ENCODE measurements at places on chromosomes 11 and 22.

GRCh38 chr11:48032721-48033120, 52.4 kb downstream of the PTPRJ start:
- DNase-seq, result no peak

- no peak for DNase-seq
Measured at GRCh38 chr22:25660336-25660735, 81.7 kb upstream of the MYO18B start.

DNA sequence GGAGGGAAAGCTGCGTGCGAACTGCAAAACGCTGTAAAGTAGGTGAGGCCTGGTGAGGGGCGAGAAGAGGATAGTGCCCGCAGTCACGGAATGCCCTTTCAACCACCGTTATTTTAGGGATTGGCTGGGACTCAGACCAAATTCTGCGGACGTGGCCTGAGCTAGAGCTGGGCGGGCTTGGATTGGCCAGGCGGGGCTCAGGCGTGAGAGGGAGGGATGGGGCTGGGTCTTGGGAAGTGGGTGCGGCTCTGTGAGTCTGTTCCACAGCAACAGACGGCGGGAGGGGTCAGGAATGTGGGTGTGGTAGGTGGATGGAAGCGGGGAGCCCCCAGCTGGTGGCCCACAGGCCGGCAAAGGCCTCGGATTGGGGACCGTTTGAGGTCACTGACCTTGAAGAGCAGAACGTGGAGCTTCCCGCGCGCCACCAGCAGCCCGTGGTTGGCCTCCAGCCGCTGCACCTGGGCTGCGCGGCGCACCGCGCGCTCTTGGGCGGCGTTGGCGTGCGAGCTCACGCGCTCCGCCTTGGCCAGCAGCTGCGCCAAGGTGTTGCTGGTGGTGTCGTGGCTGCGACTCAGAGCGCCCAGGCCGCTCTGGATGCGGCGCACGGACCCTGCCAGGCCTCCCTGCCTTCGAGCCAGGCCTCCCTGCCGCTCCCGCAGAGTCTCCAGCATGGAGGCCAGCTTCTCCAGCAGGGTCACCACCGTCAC, 444 bp downstream of the CAVIN3 start:
- DNase-seq, result peak; percentile 83

DNA sequence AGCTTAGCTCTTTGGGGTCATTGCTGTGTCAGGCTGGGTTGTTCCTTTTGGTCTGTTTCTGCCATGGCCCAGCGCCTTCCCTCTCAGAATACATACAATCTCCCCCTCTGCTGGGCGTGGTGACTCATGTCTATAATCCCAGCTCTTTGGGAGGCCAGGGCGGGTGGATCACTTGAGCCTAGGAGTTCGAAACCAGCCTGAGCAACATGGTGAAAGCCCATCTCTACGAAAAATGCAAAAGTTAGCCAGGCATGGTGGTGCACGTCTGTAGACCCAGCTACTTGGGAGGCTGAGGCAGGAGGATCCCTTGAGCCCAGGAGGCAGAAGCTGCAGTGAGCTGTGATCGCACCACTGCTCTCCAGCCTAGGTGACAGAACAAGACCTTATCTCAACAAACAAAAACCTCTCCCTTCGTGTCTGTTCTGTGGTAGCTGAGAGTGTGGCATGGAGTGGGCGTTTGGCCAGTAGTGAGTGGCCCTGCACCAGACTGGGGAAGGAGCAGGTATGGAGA, 46.7 kb upstream of the RAB1B start:
- DNase-seq, result no peak

- no peak for DNase-seq
Measured at GRCh38 chr22:42906605-42907348, 49.7 kb upstream of the ARFGAP3 start.

- DNase-seq, result no peak
Measured at GRCh38 chr11:14179116-14179820, 179.7 kb downstream of the RRAS2 start.
